NAMALWA (cell line): ENCODE measurements at places on chromosomes 6 and 20.

- no peak for DNase-seq
These were observed 192.2 kb upstream of the POU3F2 start for GRCh38 chr6:98641949-98642719.

DNA sequence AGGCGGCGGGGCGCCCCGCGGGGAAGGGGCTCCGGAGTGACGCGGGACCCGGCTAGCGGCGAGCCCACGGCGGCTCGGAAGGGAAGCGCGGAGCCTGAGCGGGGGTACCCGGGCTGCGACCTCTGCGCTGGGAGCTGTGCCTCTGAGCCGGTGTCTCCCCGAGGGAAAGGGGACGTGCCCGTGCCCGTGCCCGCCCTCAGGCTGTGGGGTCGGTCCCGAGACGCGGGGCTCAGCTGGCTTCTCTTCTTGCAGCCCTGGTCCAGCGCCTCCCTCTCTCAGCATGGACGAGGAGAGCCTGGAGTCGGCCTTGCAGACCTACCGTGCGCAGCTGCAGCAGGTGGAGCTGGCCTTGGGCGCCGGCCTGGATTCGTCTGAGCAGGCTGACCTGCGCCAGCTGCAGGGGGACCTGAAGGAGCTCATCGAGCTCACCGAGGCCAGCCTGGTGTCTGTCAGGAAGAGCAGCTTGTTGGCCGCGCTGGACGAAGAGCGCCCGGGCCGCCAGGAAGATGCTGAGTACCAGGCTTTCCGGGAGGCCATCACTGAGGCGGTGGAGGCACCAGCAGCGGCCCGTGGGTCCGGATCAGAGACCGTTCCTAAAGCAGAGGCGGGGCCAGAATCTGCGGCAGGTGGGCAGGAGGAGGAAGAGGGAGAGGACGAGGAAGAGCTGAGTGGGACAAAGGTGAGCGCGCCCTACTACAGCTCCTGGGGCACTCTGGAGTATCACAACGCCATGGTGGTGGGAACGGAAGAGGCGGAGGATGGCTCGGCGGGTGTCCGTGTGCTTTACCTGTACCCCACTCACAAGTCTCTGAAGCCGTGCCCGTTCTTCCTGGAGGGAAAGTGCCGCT, 686 bp downstream of the ZGPAT start:
- no peak for DNase-seq

DNA sequence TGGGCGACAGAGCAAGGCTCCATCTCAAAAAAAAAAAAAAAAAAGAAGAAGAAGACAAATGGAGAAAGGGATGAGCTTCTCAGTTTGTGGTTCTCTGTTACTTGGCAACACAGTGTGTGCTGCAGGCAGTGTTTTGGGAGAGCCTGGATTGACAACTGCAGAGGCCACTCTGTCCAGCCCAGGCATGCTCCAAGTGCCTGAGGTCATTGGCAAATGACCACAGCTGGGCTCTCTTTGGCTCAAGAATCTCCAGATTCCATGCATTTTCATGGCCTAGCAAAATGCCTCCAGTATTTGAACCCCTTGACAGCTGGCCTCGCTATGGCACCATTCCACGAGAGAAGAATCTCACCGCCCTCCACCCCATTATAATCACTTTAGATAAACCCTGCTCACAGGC, 126.2 kb downstream of the ANKRD60 start:
- DNase-seq, result no peak

- no peak for DNase-seq
These were observed 1162.8 kb upstream of the CITED2 start for GRCh38 chr6:140537211-140537610.

- no peak for DNase-seq
These were observed 15.4 kb downstream of the POPDC3 start for GRCh38 chr6:105164418-105164817.

DNA sequence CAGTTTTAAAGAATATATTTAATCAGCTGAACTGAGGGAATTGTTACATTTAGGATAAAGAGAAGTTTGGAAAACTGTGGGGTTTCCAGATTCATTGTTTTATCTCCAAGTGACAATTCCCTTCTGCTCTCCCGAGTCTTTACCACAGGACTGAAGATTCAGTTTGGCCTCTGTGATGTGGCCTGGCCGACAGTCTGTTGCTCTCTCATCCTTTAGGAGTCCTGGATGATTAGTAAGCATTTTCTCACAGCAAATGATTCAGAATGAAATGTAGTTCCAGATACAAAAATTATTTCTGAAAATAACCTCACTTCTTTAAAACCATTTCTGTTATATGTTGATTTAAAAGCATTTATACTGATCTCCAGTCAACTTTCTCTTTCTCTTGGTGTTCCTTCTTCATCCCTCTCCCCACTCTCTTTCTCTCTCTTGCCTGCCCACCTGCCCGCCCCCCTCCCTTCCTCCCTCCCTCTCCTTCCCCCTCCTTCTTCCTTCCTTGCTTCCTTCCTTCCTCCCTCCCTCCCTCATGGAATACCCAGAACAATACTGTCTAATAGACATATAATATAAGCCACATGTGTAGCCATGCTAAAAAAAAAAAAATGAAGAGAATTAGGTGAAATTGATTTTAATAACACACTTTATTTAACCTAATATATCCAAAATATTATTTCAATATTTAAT, 254.9 kb downstream of the PRL start:
- no peak for DNase-seq

GRCh38 chr20:17648315-17648646, 33.8 kb downstream of the RRBP1 start:
- DNase-seq, result no peak

DNA sequence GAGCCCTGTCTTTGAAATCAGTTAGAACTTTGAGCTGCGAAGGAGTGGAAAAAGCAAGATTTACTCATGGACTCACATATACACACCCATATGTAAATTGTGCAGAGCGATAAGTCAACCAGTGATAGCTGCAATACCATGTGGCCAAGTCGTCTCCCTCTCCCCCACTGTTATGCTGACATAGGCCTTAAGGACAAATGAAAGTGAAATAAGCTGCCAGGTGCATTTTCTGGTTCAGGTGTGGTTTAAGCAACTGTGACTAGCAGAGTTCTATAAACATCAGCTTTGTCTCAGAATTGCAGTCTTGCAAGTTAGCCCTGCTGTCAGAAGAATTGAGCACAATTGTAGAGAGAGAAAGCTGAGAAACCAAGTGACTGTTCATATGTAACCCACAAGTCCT, 9.6 kb downstream of the FAM83B start:
- no peak for DNase-seq

DNA sequence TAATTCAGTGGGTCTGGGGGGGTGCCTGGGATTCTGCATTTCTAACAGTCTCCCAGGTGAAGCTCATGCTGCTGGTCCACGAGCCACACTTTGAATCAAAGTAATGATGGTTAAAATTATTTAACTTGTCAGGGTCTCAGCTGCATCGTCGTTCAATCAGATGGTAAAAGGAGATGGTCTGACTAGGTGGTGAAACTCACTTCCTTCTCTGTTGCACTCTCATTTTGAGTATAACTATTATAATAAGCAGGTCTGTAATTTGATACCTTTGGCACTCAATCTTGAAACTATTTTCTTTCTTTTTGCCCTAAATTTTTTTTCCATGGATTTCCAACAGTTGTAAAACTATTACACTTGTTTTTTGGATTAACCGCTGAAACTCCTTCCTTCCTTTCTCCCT, 292.5 kb downstream of the FARS2 start:
- DNase-seq, result no peak

DNA sequence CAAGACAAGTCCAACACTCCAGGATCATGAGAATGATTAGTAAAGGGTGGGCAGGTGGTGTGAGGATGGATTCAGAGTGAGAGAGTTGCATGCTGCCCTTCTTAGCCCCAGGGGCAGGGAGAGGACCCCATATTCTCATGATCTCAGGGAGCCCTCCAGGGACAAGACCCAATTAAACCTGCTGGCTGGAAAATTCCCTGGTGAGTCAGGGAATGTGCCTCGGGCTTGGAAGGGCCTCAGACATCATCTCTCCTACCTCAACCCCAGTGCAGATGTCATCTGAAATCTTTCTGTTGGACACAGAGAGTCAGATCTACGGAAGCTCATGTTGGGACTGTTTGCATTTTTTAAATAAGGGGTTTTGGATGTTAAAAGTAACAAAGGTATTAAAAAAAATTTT, 9.2 kb upstream of the SIRPD start:
- peak; percentile 0 for DNase-seq

GRCh38 chr20:45157962-45158361, 16.7 kb upstream of the PI3 start:
- DNase-seq, result no peak

DNA sequence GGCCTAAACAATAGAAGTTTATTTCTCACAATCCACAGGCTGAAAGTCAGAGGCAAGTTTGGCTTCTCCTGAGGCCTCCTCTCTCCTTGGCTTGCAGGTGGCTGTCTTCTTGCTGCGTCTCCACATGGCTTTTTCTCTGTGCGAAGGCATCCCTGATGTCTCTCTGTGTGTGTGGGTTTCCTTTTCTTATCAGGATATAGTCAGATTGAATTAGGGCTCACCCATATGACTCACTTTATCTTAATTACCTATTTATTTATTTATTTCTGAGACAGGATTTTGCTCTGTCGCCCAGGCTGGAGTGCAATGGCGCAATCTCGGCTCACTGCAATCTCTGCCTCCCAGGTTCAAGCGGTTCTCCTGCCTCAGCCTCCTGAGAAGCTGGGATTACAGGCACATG, 30.7 kb downstream of the LINC00237 start:
- no peak for DNase-seq

DNA sequence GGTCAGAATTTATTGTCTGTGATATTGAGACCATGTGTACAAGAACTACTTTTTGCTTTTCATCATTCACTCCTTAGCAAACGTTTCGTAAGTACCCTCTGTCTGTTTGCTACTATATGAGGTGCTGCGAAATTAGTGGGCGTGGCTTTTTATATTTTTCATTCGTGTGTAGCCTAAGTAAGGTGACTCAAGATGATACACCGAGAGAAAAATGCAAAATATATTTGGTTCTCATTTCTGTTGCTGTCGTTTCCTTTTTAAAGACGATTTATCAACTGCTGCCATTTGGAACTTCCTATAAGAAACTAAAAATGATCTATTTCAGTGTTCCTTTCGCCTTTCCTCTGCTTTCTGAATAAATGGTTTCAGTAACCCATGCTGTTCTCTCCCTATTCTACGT, 61.2 kb downstream of the VAPB start:
- no peak for DNase-seq

- no peak for DNase-seq
These were observed 1.8 kb downstream of the CTSA start for GRCh38 chr20:45892828-45893500.

GRCh38 chr6:25337431-25337830, 58.3 kb downstream of the CARMIL1 start:
- DNase-seq, result no peak

DNA sequence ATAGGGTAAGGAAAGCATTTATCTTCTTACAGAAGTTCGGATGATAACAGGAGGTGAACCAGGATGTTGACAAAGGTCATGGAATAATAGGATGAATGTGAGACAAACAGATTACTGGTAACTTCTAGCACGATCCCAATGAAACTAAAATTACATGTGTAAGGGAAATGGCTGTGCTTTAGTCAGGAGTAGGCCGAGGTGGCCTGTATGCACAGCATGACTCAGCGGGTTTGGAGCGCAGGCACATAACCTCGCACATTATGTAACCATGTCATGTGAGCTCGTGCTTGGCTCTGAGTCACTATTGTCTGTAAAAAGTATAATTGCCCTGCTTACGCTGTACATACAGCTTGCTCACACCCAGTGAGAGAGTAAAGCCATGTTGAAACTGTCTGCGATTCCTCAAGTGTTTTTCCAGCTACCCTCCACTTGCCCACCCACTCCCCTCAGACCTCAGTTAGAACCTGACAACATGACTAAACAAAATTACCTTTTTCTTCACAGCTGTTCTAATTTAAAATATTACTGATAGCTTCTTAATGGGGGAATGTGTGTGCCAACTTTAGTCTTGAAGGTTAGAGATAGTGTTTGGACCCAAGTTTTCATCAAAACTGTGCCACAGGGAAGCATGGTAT, 8.2 kb downstream of the CYB5R4 start:
- peak; percentile 62 for DNase-seq

- no peak for DNase-seq
These were observed 131.0 kb downstream of the ANKRD60 start for GRCh38 chr20:58097429-58097828.

- no peak for DNase-seq
These were observed 192.1 kb downstream of the KCNQ5 start for GRCh38 chr6:72813807-72814596.

GRCh38 chr6:70489364-70489763, 76.1 kb downstream of the FAM135A start:
- DNase-seq, result no peak

- DNase-seq, result no peak
These were observed 88.4 kb upstream of the ESR1 start for GRCh38 chr6:151719070-151719469.
